ENCODE measurements at places on chromosomes 6 and 20. TPM values are rescaled to one million over a fixed set of nuclear protein-coding genes. Genes with fewer than 3 reads are reported as not detected.

DNA sequence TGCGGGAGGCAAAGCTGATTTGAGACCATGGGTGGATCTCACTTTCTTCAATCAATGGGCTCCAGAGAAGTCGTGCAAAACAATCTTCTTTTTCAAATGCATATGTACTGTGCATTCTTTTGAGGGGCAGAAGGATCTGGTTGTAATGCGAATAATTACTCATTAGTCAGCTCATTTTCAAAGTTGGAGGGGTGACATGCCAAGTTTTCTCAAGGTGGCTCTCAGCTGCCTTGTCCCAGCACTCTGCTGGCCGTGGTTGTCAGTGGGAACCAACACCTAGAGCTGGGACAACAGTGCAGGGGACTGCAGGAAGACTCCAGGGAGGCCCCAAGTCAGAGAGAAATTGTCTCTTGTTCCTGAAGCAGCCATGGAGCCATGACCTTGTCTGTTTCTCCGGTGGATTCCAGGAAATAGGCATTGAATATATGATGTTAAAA is 25.3 kb downstream of the MYT1 start:
- DNase-seq = no peak

GRCh38 chr6:155968921-155969320 is 513.3 kb upstream of the NOX3 start:
- no peak for DNase-seq

DNA sequence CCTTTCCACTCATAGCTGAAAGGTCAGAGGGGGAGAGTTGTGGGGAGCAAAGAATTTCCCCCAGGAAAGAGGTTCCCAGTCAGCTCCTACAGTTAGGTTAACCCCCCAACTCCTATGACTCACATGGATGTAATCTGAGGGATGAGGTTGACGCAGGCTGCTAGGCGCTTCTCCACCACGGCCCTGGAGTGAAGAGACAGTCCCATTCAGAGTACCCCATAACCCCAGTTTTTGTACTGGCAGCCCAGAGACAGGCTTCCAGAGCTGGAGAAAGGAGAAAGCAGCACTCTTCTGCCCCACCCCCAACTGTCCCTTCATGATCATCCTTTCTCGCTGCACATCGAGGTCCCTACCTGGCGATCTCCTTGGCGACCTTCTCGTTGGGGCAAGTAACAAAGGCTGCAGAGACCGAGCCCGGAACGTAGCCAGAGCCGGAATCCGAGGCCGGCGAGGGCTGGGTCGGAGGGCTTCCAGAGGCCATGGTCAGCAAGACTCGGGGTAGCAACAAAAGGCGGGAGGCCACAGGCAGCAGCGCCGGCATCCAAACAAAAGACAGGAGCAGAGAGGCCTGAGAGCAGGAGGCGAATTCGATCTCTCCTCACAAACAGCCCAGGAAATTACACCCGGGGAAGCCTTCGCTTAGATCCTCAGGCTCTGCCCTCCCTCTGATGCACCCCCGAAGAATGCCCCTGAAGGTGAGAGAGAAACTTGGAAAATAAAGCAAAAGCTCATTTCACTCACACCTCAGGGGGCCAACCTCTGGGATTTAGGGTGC is 592 bp downstream of the CUTA start:
- DNase-seq = no peak

DNA sequence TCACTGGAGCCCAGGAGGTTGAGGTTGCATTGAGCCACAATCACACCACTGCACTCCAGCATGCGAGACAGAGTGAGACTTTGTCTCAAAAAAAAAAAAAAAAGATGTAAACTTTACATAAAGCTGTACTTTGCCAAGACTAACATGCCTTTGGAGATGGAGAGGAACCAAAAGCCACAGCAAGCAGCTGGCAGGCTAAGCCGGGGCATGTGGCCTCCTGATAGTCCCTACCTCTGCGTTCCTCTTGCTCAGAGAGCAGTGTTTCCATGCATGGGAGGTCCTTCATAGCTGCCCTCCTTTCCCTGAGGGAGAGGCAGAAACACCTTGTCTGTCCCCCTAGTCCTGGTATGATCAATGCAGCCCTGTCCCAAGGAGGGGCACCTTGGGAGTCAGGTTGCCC is 35.2 kb downstream of the SPATA2 start:
- DNase-seq = no peak

GRCh38 chr6:134878136-134878535 is 71.8 kb downstream of the ALDH8A1 start:
- DNase-seq = no peak

Gene BMP7
- total RNA-seq = 0.12 TPM

DNA sequence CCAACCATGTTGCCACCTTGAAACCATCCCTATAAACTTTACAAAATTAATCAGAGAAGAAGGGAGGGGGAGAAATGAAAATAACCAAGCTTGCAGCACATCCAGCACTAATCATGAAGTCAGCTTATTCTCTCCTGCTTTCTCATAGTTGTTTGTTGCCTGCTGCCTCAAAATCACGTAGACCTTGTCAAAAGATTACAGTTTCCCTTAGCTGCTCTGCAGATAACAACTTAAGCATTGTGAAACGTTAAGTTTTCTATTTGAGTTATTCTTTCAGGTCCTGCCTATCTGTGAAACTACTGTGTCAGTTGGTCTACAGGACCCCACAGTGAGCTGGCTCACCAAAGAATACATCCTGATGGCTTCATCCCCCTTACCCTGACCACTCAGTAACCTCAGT is 32.9 kb downstream of the SLC17A4 start:
- no peak for DNase-seq

GRCh38 chr6:41021832-41022231 is 17.2 kb downstream of the UNC5CL start:
- no peak for DNase-seq

Gene ULBP1
- total RNA-seq = 0.99 TPM

- no peak for DNase-seq
These were observed 102.5 kb upstream of the IYD start for GRCh38 chr6:150266309-150266708.

- no peak for DNase-seq
These were observed 36.9 kb downstream of the TGM3 start for GRCh38 chr20:2332711-2333110.

DNA sequence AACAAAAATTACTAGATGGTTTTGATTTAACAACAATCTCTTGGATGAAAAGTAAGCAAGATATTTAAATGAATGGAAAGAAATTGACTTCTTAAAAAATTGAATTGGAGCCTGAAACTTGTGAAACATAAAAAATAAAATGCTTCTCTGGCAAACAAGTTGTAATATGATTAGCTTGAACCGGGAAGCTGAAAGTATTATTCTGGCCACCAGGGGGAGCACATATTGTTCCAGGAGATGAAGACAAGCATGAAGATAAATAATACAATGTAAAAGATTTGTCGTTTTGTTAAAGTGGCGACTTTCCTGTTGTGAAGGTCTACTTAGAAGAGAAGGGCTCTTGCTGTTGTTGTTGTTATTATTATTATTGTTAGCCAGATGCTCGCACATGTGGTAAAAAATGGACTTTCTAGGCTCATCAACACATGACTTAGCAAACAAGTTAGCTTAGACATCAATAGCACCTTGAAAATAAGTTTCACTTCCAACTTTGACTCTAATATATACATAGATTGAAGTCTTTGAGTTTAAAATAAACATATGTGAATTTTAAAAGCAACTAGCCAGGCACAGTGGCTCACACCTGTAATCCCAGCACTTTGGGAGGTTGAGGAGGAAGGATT is 14.2 kb downstream of the PAX1 start:
- peak; percentile 8 for DNase-seq

DNA sequence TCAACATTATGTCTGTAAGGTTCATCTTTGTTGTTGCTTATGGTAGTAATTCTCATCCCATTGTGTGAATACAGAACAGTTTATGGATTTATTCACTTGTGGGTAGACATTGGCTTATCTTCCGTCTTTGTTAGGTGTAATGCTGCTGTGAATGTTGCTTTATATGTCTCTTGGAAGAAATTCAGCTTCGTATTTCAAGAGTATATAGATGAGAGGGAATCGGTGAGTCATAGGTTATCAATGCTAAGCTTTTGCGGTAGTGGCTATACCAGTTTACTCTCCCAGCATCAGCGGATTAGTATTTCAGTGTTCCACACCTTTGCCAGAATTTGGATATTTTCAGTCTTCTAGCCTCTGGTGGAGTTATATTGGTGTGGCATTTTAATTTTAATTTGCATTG is 77.8 kb downstream of the ZFAND3 start:
- DNase-seq = no peak

DNA sequence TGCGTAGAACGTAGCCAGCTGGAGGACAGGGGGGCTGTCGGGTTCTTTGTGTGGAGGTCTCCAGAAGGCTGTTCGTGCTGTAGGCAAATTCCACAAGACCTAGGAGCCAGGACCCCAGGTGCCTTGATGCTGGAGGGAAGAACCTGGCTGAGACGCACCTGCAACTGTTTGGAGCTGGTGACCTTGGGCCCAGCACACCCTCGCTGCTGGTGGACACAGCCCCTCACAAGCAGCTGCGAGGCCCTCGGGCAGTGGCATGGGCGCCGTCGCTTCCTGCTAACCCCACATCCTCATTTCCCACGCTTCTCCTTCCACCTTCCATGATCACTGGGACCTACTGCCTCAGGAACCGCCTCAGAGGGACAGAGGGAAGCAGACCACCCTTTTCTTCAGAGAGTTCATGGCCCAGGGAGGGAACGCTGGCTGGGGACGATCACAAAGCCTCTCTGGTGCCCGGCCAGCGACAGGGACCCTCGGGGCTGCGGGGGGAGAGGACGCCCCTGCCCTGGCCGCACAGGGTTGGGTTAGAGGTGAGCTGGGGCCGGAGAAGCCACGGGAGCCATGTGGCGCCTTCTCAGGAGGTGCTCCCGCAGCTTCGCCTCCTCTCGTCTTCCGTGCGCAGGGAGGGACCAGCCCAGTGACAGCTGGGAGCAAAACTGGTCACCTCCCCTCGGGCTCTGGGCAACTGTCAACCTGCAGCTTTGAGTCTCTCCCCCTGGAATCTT is 18.4 kb downstream of the DLL1 start:
- DNase-seq = no peak

GRCh38 chr20:64038565-64039292 is 2.7 kb downstream of the C20orf204 start:
- peak; percentile 77 for DNase-seq

DNA sequence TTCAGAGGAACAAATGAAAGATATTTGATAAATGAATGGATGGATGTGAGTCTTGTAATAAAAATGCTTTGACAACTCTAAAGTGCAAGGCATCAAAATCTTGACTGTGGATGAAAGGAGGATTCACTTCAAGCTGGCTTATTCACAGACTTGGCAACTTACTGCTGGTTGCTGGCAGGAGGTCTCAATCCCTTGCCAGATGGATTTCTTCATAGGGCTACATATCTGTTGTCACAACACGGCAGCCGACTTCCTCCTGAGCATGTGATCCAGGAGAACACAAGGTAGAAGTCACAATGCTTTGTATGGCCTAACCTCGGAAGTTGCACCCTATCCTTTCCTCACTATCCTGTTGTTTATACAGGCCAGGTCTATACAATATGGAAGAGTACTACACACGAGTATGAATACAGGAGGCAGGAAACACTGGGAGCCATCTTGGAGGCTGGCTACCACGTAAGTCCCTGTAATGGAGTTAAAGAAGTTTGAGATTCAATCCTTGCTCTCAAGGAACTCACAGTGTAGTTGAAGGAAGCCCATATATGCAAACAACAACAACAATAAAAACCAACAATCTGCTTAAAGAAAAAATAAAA is 97.9 kb downstream of the ID4 start:
- no peak for DNase-seq

GRCh38 chr20:40908309-40908708 is 120.3 kb upstream of the TOP1 start:
- no peak for DNase-seq

Gene PRND
- not detected for total RNA-seq

Gene ESR1
- 0.34 TPM for total RNA-seq

Gene PAX1
- total RNA-seq = not detected

Gene PBOV1
- total RNA-seq = not detected

- no peak for DNase-seq
These were observed 105.5 kb downstream of the DLL1 start for GRCh38 chr6:170185175-170185978.

DNA sequence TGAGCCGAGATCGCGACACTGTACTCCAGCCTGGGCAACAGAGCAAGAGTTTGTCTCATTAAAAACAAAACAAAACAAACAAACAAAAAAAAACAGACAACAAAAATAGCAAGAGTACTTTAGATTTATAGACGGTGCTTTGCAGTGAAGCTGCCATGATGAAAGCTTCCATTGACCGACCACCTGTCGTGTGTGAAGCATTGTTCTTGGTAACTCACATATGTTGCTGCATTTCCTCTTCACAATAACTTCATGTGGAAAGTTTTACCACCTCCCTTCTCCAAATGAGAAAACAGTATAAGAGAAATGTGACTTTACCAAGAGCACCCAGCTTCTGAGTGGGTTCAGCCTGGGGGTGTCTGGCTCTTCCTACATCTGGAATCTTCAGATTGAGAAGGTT is 56.4 kb upstream of the PTGIS start:
- no peak for DNase-seq

- no peak for DNase-seq
These were observed 20.5 kb downstream of the MYT1 start for GRCh38 chr20:64184795-64185194.

Measured in activated T-helper 1 cell treated with anti-CD3 and anti-CD28 coated beads, Interleukin-12 subunit alpha, Interleukin-12 subunit beta, Interleukin-2, Interleukin-4 antibody, amounts not matched to agents 30 ng/mL and 10 ng/mL and 1 ng/mL, durations not matched to agents 14 hours and 24 hours and 36 hours (primary cell).